ENCODE measurements at places on chromosomes 3 and 15. TPM values are rescaled to one million over a fixed set of nuclear protein-coding genes. Genes with fewer than 3 reads are reported as not detected.

DNA sequence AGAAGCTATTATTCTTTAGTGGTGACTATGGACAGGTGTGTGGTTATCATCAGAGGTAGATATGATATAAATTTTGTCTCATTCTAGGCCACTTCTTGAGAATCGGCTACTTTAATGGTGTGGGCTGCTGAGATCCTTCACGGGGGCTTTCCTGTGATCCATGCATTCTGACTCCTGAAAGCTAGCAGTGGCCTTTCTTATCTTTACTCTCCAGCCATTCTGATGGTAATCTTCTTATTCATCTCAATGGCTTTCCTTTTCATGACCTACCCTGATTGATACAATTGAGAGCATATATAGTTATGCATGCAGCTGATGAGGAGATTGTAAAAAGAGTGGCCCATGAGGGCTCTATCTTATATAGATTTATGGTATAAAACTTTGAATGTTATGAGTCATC, 78.3 kb upstream of the ZPLD1 start:
- no peak for DNase-seq

- no peak for DNase-seq
Measured at GRCh38 chr3:119304201-119304713, 10.1 kb downstream of the ARHGAP31 start.

Gene SCG5
- total RNA-seq, result 9.5 TPM

Gene TEX264
- 67.6 TPM for total RNA-seq

DNA sequence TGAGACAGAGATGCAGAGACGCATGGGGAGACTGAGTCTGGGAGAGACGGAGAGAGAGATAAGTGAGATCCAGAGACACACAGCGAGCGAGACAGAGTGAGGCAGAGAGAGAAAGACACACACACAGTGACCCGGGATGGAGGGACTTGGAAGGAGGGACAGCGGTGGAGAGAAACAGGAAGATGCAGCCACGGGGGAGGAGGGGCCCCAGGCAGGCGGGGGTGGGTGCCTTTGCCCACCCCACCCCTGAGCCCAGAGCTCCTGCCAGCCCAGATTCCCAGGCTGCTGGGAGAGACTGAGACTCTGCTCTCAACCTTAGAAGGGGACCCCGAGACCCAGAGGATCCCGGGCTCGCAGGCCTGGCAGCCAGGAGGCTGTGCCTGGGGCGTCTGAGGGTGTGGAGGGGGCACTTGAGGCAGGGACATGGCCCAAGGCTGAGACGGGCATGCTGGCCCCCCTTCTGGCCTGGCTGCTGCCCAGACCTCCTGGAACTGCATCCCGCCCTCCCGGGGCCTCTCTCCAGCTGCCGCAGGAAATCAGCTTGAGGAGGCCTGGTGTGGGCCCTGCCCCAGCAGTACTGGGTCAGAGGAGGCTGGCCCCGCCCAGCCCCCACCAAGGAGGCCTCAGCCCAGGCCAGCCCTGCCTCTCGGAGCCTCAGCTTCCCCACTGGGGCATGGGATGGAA, 18.1 kb downstream of the H1-8 start:
- peak; percentile 45 for DNase-seq

DNA sequence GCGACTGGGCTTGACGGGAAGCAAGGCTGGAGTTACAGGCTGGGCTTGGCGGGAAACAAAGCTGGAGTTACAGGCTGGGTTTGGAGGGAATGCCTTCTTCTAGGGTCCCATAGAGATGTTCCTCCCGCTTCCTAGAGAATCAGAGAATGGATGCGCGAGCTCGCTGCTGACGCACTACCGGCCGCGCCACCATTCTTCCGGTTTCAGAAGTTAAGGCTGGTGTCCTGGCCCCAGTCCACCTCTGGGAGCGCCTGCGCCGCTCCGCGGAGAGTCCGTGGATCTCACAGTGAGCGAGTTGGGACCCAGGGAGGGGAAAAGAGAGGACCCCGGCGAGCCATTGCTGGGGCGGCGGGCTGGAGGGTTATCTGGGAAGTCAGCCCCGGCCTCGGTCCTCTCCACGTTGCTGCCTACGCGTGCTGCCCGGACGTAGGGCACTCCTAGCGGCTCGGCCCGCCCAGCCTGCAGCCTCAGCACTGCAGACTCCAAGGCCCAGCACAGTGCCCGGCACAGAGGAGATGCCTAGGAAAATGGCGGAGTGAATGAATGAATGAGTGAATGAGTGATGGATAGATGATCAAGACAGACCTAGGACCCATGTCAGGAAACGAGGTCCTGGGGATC, at the start of gene ZNF502:
TSS of gene ZNF502 (plus strand) at position 206 of the 621 bp plus-strand sequence. CDS start 7,602 bp downstream, outside the sequence.
- peak; percentile 88 for DNase-seq

DNA sequence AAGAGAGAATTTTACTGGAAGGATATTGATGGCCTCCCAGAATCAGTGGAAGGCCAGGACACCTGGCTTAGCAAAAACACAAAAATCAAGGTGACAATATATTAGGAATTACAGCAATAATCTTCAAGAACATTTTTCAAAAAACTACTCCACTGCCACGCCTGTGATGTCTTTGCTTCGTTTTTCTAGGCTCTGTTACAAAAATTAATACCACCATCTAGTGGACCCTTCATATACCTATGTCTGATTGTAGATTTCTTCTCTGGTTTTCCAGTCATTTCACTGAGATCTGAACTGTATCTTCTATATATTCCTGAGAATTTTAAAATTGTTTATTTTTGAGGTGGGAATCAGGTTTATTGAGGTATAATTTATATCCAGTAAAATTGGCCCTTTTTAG, 5.6 kb upstream of the SLC33A1 start:
- no peak for DNase-seq

Gene CRYGS
- 1.5 TPM for total RNA-seq

Gene LRRC34
- total RNA-seq, result 0.39 TPM

DNA sequence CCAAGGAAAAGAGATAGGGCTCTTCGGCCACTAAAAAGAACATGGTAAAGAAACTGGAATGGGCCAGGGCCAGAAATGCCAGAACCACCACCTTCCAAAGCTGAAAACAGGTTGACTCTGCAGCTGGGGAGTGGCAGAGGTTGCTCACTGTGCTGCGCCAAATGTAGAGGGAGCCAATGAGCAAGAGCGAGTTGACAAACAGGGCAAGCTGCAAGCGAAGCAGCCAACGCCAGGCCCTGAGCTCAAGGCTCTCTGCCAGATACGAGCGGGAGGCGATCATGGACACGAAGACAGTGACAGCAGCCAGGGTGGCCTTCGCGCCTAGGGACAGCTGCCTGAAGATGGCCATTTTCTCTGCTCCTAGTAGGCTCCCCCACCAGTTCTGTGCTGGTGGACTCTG, 3.1 kb downstream of the GLB1 start:
- DNase-seq, result no peak

Gene MLF1
- 6.0 TPM for total RNA-seq

GRCh38 chr15:25670025-25670554, 193.0 kb downstream of the ATP10A start:
- DNase-seq, result peak; percentile 40

DNA sequence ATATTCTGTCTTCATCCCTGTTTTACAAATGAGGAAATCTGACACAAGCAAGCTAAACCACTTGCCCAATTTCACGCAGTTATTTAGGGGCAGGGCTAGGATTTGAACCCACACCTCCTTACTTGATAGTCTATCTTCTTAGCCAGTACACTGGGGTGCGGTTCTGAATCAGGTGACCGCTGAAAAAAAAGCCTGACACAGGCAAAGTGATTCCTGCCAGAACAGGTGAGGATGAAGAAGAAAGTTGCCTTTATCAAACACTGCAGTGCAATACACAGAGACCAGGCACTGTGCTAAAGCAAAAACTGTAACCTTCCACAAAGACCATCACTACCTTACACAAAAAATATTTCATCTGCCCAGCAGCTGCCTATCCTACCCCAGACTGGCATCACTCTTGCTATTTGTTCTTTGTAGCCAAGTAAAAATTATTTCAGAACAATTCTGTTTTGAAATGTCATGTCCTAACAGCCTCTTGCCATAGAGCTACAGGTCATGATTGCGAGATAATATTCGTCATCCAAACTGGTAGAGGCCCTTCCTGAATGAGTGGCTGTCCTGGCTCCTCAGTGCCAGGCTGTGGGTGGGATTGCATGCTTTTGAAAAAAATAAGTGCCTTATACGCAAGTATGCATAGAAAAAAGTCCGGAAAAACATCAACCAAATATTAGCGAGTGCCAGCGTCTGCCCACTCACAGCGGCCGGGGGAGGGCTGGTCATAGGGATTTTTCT, 142.3 kb upstream of the TPM1 start:
- no peak for DNase-seq

- peak; percentile 81 for DNase-seq
Measured at GRCh38 chr15:57565311-57565710, 26.4 kb upstream of the MYZAP start.

DNA sequence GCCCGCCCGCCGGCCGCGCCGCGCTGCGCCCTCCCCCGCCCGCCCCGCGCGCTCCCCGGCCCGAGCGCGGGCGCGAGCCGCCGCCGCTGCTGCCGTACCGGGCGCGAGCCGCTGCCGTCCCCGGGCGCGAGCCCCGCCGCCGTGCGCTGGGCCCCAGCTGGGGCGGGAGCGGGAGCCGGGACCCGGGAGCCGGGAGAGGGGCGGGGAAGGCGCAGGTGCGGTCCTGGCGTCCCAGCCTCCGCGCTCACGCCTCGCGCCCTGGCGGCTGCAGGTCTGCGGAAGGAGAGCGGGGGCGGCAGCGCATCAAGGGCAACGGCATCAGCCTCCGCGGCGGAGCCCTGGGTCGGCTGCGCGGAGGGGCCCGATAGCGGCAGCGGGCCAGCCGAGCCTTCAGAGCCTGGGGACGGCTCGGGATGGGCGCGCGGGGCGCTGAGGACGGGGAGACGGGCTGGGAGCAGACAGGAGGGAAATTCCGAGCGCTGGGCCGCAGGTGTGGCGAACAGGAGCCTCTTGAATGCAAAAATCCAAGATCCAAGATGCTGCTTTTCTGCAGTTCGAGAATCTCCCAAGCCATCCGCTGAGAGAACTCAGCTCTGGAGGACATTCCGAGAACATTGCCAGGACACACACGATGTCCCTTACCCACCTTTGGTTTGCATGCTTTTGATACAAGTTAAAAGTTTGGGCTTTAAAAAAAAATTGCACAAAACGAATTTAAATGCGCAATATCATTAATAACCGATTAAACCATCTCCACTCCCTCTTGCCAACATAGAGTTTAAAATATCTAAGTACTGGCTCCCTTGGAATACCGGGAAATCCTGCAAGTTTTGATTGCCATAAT, 251.1 kb downstream of the TJP1 start:
- peak; percentile 64 for DNase-seq

- DNase-seq, result no peak
Measured at GRCh38 chr3:181721046-181721875, 9.5 kb downstream of the SOX2 start.

DNA sequence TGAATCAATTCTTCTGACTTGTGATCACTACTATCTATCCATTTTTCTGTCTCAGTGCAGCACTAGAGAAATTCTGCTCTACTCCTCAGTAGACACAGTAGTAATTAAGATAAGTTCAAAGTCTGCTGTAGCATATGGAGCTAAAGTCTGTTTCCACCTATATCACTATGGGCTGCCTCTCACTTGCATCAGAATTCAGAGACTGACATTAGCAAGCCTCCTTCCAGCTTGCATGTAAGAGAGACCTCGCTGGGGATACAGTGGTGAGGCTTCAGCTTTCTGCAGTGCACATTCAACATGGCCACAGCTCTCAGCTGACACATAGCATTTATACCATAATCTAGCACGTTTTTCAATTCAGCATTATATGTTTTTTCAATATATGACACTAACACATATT, 217.0 kb downstream of the PLOD2 start:
- DNase-seq, result no peak

- no peak for DNase-seq
Measured at GRCh38 chr3:37249294-37249693, 74.9 kb upstream of the LRRFIP2 start.

DNA sequence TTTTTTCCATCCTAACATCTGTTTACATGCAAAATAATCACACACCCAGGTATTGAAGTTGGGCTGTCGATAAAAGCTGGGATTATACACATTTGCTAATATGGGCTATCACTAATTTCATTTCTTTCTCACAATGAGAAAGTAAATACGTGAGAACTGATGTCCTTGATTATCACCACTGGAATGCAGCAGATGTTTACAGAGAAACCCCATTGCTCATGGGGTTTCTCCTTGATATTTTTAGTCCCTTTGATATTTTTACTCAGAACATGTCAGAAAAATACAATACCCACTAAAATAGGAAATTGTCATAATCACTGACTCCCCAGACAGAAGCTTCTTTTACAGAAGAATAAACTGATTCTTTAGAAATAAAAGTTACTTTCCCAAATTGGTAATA, 535.1 kb upstream of the CCDC54 start:
- DNase-seq, result no peak

GRCh38 chr15:38507570-38507969, 53.6 kb downstream of the FAM98B start:
- no peak for DNase-seq

Gene TMCO5A
- total RNA-seq, result not detected

DNA sequence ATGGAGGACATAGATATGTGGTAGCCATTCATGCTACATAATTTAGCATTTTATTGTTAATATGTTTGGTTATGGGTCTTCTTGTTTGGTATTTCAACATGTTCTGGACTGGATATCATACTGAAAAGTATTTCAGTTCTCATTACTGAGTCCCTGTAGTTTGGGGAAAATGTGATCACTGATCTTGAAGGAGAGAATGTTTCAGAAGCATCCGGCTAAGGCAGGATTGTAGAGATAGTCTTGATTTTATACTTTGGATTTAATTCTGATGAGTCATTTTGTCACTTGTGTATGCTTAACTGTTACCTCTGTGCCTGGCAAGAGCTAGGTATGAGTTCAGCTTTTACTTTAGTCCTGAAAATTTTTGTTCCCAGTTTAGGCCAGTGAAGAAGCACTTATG, 7.1 kb downstream of the CHD2 start:
- DNase-seq, result no peak

DNA sequence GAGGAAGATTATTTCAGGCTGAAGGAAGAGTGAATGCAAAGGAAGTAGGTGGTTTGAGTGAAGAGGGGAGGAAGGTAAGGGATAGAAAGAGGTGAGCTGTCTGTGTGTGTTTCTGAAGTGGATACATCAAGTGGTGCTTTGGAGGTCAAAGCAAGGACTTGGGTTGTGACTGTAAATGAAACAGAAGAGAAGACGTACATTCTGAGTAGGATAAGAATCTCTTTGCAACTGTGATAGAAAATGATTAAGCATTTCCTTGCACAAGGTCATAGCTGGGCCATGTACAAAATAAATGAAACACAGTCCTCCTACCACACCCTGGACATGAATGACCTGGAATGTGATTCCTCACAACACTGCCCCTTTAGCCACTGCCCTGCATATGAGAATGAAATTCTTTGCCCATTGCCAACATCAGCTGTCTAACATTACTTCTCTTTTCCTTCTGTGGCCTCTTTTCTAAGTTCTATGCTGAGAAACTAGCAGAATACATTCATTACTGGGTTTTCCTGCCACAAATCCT, 28.3 kb upstream of the MINDY4B start:
- no peak for DNase-seq

GRCh38 chr3:194879126-194879877, 193.6 kb downstream of the FAM43A start:
- DNase-seq, result peak; percentile 41

DNA sequence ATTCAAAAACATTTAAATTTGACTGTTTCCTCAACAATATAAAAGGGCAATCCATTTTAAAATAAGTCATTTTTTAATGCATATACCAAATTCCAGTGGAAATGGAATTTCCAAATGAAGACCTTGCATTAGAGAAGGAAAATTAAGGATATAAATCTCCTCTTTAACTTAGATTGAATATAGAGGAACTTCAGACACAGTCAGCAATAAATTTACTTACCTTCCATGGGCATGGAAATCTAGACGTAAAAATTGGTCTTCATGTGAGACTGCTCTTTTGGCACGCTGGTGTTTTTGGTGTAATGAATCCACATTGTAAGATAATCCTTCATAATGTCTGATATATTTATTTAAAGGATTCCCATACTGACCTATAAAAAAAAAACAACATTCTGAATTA, 32.1 kb downstream of the ADAM10 start:
- DNase-seq, result no peak

Data from left colon (tissue), 2 donors.